Stimulated activated CD8-positive, alpha-beta memory T cell treated with anti-CD3 and anti-CD28 coated beads, Interleukin-4, amount 100 ng/mL, for 24 hours (primary cell): ENCODE measurements at places on chromosomes 4 and X.

DNA sequence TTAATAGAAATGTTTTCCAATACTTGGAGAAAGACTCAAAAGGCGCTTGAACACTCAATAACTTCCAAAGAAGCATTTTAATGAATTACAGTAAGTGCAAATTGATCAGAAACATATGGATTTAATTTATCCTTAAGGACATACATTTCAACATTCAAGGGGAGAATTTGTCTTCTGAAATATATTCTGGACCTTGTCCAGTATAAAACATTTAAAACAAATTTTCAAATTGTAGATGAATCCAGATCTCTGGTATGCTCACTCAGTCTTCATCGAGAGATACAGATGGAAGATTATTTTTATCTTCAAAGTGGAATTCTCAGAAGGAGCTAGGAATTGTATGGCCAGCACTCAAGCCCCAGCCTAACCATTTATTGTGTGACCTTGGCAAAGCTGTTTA lies 310.4 kb downstream of the ZNF674 start:
- DNase-seq, result no peak

DNA sequence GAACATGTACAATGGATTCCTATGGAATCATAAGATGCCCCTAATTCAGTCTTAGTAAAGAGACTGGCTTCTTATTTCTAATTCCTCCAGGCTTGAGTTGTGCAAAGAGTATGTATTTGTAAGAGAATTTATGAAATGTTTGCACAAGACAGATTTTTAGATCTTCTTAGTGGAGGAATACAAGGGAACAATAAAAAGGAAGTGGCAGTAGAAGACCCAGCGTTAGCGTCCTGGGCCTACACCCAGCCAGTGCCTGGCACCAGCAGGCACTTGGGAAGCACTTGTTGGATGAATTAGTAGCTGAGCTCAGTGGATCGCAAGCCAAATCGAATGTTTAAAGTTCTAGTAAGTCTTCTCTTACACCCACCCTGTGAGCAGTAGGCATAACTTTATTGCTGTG lies 157.4 kb downstream of the PTTG2 start:
- DNase-seq, result no peak

DNA sequence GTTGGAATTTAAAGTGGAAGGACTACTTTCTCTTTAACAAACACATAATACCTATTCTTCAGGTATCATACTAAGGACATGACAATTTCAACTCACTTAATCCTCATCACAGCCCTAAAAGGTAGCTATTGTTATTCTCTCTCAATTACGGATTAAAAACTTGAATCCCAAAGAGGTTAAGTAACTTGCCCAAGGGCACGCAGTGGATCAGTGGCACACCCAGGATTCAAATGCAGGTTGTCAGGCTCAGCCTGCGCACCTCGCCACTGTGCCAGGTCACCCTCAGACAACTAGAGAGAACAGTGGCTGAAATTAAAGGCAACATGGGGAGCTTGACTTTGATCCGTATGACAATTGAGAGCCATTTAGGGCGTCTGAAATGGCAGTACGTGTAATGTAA lies 67.6 kb downstream of the MFAP3L start:
- DNase-seq, result no peak

DNA sequence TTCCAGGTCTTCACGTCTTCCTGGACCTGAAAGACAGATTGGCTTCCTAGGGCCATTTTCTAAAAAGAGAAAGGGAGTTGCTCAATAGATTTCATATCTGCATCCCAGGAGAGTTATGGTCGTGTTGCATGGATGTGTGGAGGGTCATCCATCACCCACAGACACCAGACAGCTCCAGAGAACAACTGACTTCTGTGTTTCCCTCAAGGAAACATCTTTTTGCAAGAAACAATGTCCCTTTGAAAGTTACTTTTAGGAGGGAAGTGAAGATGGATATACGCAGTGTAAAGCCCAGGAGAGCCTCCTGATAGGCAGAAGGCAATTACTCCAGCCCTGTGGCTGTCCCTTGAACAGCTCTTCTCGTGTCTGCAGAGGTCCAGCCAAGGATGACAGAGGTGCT lies 108.3 kb downstream of the CLNK start:
- no peak for DNase-seq

- DNase-seq, result no peak
These were observed 49.0 kb downstream of the CD99L2 start for GRCh38 chrX:150849486-150849885.

GRCh38 chrX:10906866-10907265 lies 204.3 kb upstream of the HCCS start:
- no peak for DNase-seq

GRCh38 chr4:107009196-107009968 lies 26.7 kb downstream of the DKK2 start:
- DNase-seq, result no peak

DNA sequence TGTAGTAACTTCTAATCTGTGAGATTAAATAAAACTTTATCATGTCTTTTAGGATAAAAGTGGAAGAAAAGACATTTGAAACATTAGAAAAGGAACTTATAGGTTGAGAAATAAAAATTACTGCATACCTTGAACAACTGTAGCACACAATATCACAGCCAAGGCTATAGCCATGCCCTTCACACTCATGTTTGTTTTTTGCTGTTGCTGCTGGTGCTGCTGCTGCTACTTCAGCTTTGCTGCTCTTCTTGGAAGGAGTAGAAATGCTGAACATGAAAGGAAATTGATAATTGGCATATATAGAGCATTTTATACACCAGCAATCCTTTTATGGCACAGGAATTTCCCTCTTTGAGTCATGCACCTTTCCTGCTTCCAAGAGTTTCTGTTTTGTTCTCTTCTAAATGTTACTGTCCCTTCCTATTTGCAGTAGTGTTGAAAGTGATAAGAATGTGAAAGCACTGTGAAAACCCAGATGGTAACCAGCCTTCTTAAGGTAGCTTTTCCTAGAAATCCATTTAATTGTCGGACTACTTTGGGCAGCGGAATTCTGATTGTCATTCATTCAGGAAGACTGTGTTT lies at the start of gene CXCL11:
Gene CXCL11 (minus strand): TSS at position 272 of the 582 bp plus-strand sequence. CDS start 83 bp downstream, at position 189.
- DNase-seq, result no peak

GRCh38 chrX:17939724-17940123 lies 78.6 kb upstream of the RAI2 start:
- DNase-seq, result no peak

GRCh38 chr4:165709973-165710526 lies 163.0 kb upstream of the TLL1 start:
- DNase-seq, result no peak

DNA sequence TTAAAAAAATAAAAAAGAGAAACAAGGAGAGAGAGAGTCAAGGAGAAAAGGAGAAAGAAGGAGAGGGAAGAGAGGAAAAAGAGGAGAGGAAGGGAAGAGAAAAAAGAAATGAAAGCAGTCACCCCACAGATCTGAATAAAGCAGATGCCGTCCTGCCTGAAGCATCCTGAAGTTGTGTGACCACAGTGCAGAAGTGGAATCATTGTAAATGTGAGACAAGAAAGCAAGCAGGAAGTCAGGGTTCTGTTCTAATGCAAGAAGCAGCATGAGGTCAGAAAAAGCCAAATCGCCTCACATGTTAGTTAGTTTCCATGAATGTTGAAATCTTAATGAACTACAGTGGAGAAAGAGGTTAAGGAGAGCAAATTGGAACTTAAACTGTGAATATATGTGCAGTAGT lies 692.5 kb downstream of the CENPC start:
- DNase-seq, result no peak

DNA sequence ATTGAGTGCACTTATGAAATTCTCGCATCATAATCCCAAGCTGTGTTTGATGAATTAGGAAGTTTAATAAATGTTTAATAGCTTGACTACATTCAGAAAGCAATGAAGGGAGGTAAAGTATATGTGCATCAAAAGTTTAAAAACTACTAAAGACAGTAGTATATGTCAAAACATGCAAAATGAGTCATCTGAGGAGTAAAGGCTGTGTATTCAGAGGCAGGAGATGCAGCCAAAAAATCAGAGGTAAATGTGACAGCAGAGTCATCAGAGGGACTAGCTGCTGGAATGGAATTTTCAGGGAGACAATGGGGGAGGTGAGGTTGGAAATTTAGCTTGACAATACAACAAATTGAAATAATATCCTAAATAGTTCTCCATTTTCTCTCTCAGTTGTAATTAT lies 127.0 kb upstream of the FUNDC1 start:
- DNase-seq, result no peak

GRCh38 chrX:45842207-45842925 lies 641.7 kb upstream of the DIPK2B start:
- DNase-seq, result no peak

DNA sequence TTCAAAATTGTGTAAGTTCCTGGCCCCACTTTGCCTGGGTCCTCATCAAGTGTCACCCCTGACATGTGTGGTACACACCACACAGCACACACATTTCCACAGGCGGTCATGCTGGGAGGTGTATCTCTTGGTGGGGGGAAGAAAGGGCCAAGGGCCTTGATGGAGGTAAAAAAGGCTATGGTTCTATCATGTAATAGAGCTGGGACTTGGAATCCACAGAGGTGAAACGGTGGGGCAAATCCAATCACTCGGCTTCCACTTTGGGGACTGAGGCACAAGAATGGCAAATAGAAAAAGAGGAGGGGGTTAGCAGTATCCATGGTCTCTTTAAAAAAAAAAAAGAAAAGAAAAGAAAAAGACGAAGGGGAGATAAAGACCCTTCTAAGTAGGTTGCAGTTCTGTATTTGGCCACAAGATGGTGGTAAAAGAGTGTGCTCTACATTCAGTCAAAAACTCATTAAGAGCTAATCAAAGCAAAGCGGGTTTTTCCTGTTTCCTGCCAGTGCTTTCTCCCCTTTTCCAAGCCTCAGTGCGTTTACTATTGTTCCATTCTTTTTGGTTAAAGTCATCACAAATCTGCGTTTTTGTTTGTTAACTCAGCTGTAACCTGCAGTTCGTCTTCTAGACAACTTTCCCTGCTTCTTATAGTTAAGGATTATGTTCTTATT lies 37.0 kb upstream of the ATP6AP2 start:
- no peak for DNase-seq

DNA sequence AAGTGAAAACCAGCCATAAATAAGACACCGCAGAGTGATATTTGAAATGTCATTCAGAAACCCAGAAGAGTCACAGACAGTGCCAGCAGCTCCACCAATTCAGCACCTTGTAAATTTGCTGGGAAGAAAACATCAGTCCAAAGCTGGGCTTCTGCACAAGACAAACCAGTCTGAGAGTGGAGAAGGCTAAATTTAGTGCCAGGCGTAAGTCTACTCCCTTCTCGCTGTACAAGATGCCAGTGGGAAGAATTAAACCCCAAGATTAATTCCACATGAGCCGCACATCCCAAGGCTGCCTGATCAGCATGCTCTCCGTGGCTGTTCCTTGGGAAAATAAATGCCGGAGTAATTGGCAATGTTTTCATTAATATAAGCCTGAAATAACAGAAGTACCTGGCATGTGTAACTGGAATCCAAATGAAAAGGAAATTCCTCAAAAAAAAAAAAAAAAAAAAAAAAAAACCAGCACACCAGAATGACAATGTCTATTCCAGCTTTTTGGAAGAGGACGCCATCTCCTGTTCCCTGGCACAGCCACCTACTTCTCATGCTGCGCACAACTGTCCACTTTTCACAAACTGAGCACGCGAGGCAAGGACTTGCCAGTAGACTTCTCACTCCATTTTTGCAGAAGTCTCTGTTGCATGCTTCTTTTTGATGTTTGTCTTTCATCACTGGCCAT lies 95.5 kb downstream of the NSUN7 start:
- no peak for DNase-seq

GRCh38 chrX:136156560-136157117 lies 9.3 kb downstream of the FHL1 start:
- no peak for DNase-seq

DNA sequence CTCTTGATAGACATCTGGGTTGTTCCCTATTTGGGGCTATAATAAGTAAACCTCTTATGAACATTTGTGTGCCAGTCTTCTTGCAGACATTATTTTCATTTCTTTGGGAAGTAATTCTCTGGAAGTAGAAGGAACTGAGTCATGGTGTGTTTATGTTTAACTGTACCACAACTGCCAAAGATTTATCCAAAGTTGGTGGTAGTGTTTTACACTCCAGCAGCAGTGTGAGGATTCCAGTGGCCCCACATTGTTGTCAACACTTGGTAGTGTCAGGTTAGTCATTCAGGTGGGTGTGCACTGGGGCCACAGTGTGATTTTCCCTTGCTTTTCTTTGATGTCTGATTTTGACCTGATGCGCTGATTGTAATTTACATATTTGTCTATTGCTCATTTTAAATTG lies 5.0 kb upstream of the UVSSA start:
- DNase-seq, result no peak

- DNase-seq, result no peak
These were observed 46.7 kb downstream of the CFAP299 start for GRCh38 chr4:80382090-80382832.

GRCh38 chr4:168647646-168648375 lies 151.0 kb downstream of the PALLD start:
- DNase-seq, result no peak

DNA sequence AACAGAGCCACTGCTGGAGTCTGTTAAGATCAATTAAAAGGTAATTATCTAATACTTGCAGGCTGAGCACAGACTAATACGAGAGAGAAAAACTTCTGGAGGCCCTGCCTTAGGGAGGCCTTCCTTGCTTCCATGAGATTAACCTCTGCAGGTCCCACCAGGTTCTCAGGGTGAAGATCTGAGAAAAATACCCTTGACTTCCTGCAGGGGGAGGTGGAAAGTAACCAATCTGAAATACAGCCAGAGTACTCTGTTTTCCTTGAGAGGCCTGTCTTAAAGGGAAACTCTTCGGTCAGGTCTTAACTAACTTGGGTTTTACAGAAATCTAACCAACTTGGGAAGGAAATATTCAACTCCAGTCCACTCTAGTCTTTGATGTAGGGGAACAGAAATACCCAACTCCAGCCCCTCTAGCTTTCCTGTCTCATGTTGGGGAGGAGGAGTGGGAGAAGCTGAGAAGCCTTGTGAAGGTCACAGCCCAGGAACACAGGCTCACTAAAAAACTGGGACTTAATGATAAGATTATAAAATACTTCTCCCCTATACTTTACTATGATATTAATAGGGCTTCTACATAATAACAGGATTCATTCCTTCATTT lies 77.1 kb downstream of the TBCK start:
- DNase-seq, result no peak

GRCh38 chrX:5898463-5898862 lies 330.2 kb downstream of the NLGN4X start:
- DNase-seq, result no peak

DNA sequence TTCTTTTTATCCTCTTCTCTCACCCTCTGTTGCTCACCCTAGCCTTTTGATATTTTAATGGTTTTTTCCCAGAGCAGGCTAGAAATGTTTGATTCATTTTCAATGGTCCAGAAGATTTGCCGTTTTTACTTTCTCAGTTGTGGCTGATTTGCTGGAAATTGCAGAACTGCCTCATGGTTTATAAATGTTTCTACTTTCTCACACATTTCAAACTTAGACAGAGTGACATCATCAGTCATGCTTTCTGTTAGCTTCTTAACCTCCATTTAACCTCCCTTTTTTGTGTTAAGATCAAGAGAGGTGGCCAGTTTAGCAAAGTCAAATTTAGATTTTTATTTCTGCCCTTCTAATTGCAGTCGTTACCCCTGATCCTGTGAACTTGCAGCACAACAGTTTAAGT lies 8.7 kb downstream of the RXFP1 start:
- no peak for DNase-seq

GRCh38 chr4:15149234-15149838 lies 147.1 kb downstream of the CPEB2 start:
- DNase-seq, result no peak

GRCh38 chrX:141652286-141652685 lies 46.3 kb downstream of the SPANXD start:
- no peak for DNase-seq
